ENCODE measurements at places on chromosomes 7 and 10.

DNA sequence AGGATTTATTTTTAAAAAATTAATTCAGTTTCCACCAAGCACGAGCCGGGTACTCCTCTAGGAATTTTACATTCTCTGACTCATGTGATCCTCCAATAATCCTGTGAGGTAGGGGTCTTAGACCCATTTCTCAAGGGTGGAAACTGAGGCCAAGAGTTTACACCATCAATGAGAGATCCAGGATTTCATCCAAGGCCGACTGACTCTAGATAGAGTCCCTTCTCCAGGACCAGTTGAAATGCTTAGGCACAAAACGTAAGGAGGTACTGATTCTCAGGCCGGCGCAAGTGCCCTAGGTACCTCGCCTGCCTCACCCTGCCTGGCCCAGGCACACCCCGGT is 95.7 kb upstream of the DUSP5 start:
- DNase-seq = no peak

DNA sequence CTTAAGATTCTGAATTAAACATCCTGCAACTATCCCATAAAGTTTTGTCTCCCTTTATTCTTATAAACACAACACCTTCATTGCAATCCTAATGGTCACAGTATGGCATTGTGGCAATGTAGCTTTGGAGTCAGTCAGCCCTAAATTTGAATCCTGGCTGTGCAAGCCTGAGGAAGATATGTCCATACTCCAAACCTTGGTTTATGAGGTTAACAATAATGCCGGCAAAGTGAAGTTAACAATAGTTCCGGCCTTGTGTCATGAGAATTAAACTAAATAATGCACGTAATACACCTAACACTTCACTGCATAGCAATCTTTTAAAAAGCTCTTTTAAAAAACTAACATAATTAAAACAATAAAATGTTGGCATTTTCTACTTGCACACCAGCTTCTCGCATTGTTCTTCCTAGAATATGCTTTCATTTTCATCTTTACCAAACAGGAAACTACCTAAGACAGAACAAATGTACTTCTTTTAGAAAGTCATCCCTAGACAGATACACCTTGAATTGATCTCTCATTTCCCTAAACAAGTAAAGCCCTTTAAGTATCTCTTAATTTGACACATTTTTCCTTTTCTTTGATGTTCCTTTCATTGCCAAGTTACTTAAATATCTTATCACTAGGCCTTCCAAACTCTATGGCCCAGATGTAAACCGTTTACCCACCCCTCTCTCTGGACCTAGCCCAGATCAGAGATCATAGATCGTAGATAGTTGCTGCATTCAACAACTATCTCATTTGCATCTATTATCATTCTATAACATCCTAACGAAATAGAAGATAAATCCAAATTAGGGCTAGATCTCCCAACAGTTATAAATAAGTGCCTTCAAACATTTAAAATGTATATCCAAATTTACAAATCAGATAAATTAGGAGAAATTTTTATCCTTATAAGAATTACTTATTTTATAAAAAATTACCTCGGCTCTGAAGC is 66.7 kb downstream of the CREB3L2 start:
- DNase-seq = no peak

DNA sequence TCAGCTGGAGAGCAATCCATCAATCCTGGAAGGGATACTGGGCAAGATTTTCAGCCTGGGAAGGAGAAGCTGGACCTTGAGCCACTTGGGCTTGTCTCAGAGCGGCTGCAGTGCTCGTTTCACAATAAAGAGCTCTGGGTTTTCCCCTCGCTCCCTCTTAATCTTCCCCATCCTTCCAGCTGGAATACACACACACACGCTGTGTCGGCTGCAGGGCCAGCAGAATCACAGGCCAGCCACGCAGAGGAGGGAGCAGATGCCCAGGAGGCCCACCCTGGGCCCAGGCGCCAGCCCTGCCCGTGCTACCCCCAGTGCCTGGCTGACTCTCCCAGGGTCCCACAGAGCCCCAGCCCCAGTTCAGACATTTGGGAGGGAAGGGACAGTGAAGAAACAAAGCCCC is 255.1 kb downstream of the TNS3 start:
- DNase-seq = no peak

- DNase-seq = no peak
Measured at GRCh38 chr7:100561491-100562194, 12.1 kb downstream of the SAP25 start.

GRCh38 chr7:20607216-20607615 is 8.3 kb upstream of the ABCB5 start:
- DNase-seq = no peak

DNA sequence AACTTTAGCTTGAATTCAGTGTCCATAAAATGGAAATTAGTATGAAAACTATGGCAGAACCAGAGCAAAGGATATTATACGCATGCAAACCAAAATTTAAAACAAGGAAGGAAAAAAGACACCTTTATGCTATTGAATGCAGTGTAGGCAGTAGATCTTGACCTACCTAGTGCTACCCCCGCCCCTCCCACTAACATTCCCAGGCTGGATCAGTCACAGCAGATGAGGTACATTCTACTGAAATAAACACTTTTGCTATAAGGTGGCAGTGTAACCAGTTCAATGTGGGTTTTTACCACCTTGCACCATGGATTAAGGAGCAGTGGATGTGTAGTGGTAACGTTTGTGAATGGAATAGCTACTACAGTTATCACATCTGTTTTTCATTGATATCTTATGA is 27.9 kb downstream of the SRI start:
- no peak for DNase-seq
